ENCODE measurements at places on chromosomes 7 and 10. TPM values are rescaled to one million over a fixed set of nuclear protein-coding genes. Genes with fewer than 3 reads are reported as not detected.
A peak's percentile ranks its signal among the peaks of the same experiment; 100 is the strongest.

DNA sequence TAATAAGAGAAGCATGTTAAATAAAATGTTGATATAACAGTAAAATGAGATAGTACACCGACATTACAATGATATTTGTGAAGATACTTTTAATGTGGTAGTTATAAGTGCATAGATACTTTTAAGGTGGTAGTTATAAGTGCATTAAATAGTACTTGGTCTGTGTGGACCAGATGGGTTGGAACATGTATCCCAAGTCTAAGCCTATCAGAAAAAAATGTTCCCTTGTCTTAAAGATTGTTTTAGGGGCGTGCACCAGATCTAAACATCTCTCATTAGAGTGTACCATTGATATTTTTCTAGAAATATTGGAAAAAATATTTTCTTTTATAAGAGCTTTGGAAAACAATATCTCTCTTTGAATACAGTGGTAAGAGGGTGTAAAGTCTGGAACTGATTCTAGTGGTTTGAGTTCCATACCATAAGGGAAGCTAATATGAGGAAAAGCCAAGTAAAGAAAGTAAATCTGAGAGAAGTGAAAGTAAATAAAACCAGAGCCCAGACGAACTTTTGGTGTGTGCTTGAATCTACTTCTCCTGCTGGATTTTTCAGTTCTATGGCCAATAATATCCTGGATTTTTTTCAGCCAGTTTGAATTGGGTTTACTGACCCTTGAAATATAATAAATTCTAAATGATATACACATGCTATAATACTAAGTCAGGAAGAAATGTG lies 175.3 kb downstream of the MBL2 start:
- DNase-seq: no peak

- DNase-seq: no peak
Observed at GRCh38 chr10:67971311-67971710, 86.9 kb downstream of the SIRT1 start.

- no peak for DNase-seq
Observed at GRCh38 chr10:86540016-86540415, 18.4 kb upstream of the WAPL start.

DNA sequence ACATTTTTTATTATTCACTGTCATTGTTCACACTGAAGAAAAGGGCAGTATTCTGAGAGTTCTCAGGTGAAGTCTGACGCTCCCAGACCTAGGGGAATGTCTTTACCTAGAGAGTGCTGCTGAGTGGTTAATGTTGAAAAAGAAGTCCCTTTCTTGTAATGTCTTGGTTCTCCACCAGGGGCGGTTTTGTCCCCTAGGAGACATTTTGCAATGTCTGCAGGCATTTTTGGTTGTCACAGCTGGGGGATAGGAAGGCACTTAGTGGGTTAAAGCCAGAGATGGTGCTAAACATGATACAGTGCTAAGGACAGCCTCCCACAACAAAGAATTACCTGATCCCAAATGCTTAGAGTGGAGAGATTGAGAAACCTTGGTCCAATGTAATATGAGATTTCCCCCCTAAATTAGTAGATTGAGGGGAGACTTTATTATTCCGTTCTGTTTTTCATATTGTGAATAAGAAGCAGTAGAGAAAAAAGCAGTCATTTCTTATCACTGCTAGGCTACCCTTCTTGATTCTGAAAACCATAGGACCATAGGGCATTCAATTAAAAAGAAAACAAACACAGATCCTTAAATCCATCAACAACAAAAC lies 13.1 kb downstream of the UMAD1 start:
- DNase-seq: no peak

GRCh38 chr10:89916468-89917215 lies 215.3 kb downstream of the KIF20B start:
- no peak for DNase-seq

DNA sequence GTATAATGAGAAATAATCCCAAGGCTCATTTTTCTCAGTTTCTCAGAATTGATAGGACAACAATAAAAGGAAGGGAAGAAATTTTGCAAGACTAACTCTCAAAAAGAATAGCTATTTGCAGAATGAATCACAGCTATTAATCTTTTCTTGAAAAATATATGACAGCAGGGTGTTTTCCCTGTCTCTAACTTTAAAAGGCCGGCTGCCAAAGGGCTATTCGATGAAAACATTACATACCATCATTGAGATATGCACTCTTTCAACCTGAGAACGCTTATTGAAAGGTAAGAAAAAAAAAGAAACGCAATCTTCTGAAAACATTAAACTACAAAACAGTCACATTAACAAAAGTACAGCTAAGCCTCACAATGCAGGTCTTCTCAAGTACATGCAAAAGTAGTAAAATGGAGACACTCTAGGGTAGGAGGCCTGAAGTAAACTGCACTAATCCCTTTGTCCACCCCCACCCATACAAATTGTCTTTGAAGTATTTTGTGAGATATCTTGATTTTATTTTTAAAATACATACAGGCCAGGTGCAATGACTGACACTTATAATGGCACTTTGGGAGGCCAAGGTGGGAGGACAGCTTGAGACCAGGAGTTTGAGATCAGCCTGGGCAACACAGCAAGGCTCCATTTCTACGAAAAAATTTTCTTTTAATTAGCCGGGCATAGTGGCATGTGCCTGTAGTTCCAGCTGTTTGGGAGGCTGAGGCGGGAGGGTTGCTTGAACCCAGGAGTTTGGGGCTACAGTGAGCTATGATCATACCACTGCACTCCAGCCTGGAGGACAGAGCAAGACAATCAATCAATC lies 83.0 kb downstream of the PARD3 start:
- peak; percentile 39 for DNase-seq

- no peak for DNase-seq
Observed at GRCh38 chr7:39882148-39882784, 67.8 kb upstream of the CDK13 start.

GRCh38 chr10:35412900-35413491 lies 76.7 kb downstream of the CCNY start:
- DNase-seq: no peak

- DNase-seq: no peak
Observed at GRCh38 chr10:22764639-22765038, 50.3 kb upstream of the PIP4K2A start.

GRCh38 chr7:21041666-21042065 lies 255.0 kb upstream of the SP8 start:
- DNase-seq: no peak

DNA sequence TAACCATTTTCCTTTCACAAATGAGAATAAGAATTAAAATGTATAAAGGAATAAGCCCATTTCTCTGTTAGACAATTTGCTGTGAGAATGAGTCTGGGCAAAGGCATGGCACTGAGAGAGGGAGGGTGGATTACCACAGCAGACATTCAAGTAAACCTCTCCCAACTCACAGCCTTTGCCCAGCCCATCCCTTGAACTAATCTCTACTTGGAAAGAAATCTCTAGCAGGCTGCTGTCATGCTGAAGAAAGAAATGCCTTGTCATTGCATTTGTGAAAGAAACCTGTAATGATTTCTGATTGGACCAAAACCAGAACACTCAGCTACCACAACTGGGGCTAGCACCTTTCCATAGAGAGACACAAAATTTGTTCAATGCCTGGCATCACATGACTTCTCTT lies 39.2 kb downstream of the CH25H start:
- no peak for DNase-seq

GRCh38 chr7:2151237-2151636 lies 81.5 kb downstream of the MAD1L1 start:
- no peak for DNase-seq

DNA sequence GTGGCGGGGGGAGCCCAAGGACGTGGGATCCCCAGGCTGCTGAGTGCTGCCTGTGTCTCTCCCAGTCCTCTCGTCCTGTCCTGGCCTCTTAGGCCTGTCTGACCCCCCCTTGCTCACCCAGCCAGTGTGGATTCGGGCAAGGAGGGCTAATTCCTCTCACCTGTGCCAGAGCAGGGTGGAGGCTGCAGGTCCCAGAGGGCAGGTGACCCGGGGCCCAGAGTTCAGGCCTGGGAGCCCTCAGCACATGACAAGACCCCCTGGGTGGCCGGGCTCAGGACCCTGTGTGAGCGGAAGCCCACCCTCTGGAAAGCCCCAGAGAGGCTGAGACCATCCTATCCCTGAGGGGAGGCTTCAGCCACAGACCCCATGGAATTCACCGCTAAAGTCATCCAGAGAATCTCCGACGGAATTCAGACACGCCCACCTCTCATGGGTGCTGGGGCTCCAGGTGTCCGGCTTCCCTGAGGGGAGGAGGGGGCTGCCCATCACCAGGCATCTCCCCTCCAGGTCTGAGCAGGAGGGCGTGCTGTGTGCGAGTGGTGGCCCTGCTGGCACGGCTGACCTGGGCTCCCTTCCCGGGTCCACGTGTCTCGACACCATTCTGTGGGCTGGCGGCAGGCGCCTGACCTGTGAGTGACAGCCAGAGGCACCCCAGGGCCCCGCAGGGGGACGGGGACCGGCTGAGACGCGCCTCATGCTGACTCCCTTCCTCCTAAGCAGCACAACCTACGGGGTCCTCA lies 5.0 kb downstream of the KNDC1 start:
- DNase-seq: no peak

- no peak for DNase-seq
Observed at GRCh38 chr7:15929411-15929810, 242.9 kb upstream of the MEOX2 start.

DNA sequence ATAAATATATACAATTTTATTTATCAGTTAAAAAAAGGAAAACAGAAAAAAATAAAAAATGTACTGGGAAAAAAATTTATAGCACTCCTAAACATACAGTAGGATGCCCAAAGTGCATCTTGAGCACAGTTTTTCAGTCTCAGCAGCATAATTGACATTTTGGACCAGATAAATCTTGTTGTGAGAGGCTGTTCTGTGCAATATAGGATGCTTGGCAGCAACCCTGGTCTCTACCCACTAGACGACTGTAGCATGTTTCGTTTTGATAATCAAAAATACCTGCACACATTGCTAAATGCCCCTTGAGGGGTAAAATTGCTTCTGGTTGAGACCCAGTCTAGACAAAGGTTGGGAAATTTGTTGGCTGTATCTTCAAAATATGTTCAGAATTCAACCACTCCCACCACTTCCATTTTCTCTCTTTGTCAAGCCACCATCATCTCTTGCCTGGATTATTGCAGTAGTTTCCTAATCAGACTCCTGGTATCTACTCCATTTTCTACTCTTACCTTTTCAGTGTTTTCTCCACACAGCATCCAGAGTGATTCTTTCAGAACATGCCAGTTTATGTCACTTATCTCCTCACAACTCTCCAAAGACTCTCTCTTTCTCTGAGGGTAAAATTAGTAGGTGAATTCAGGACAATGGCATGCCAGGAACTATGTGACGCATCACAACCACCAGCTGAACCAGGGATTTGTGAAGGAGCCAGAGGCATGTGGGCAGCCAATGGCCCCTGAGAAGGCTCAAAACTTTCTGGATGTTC lies 91.4 kb downstream of the GPR85 start:
- no peak for DNase-seq

DNA sequence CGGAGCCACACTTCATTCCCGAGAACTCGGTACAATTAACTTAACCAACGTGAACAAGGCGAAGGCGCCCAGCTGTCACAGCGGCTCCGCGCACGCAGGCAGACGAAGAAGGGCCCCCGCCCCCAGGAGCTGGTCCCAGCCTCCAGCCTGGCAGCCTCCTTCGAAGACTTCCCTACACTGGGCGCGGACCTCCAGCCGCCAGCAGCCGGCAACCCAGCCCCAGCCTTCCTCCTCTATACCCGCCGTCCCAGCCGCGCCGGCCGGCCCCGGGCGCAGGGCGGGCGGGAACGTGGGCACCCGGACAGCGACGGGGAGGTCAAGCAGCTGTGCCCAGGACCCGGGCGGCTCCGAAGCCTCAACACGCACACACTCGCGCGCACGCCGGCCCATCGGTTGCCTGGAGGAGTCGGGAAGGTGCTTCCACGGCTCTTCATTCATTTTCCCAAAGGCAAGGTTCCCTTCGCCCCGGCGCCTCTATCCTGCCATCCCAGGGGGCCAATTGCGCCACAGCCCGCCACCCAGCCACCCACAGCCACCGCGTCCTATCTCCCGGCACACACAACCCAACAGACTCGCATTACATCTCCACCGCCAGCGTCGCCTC lies 1.6 kb downstream of the CHST15 start:
- DNase-seq: no peak

- no peak for DNase-seq
Observed at GRCh38 chr7:47581438-47581803, 490 bp downstream of the TNS3 start.

DNA sequence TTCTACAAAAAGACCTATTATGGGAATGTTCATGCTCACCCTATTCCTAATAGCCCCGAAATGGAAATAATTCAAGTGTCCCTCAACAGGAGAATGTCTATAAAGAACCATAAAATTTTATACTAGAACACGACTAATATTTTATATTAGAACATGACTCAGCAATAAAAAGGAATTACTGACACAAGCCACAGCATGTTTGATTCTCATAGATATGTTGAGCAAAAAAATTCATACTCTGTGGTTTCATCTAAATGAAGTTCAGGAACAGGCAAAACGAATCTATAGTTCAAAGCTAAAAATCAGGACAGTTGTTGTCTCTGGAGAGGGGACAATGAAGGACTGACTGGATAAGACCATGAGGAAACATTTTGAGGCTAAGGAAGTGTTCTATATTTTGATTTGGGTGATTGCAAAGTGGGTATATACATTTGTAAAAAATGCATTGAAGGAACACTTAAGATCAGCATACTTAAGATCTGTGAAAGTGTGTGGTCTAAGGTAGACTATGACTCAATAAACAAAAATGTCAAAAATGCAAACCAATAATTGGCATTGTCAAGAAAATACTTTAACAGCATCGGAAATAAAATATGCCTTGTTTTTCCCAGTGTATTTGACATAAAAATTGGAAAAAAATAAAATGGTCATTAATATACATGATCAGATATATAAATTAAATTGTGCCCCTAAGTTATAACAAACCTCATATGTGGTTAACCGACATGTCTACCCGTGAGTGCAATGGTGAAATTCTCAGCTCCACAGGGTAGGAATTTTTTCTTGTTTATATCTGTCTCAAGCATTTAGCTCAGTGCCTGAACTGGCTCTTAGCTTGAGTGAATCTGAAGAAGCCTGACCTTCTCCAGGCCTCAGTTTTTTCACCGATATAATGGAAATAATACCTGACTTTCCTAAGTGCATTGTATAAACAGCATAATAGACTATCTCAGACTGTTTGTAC lies 124.9 kb upstream of the CTTNBP2 start:
- DNase-seq: no peak

DNA sequence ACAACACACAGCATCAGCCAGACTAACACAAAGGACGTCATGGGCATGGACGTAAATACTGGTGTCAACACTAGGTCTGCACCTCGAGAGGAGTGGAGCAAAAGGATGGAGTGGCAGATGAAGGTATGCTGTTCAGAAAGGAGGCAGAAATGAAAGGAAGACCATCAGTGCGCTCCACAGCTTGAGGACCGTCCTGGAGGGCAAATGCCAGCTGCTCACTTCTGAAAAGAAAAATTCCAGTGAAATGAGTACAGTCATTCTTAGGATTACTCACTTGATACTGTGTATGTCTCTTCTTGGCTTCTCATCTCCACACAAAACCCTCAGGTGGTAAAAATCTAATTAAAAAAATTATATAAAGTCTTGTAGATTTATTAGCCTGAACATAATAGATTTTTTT lies 44.8 kb downstream of the EGFR start:
- DNase-seq: no peak

ZNF488 gene
- total RNA-seq: not detected

VPS50 gene
- 19.9 TPM for total RNA-seq

BMI1 gene
- 103 TPM for total RNA-seq

GPR146 gene
- 26.9 TPM for total RNA-seq

PTPRN2 gene
- total RNA-seq: 3.0 TPM

FAM131B gene
- total RNA-seq: 1.2 TPM

CYP26C1 gene
- not detected for total RNA-seq

NPY4R gene
- total RNA-seq: not detected

APBB1IP gene
- total RNA-seq: 4.4 TPM

CALU gene
- total RNA-seq: 188 TPM

PRSS37 gene
- total RNA-seq: not detected

FAM221A gene
- 8.3 TPM for total RNA-seq

All from esophagus muscularis mucosa (tissue), 4 donors.